Stimulated activated CD4-positive, alpha-beta T cell treated with anti-CD3 and anti-CD28 coated beads, Interleukin-12 subunit alpha, Interleukin-12 subunit beta, amount 100 ng/mL, for 24 hours (primary cell): ENCODE measurements at places on chromosomes 16 and 17.

DNA sequence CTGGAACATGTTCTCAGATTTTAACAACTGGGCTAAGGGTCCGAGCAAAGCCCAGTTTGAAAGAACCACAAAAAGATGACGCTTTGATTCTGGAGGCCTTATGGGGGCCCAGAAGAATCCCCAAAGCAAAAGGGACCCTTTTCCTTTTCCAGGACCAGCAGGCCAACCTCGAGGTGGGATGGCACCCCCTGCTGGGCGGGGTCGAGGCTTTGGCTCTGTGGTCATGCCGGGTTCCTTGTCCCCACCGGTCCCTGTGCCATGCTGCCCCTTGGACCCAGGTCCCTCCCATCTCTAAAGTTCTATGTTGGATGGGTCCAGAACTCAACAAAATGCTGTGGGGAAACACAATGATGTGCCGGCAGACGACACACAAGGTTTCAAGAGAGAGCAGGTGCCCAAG lies 30.9 kb downstream of the TMEM204 start:
- no peak for DNase-seq

DNA sequence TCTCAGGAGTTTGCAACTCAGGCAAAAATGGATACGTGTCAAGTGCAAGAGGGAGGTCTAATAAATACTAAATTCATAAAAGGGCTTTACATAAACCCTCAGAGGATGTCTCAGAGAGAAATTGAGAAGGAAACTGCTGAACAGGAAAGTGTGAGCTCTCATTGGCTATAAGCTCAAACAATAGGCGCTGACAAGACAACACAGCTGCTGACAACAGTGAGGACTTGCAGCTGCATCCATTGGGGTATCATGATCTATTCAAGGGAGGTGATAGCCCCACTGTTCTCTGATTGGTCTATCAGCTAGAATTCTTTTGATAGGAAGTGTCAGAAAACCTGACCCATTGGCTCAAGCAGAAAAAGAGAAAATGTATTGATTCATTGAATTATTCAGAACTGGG lies 187.2 kb downstream of the CBLN1 start:
- DNase-seq: no peak

GRCh38 chr17:838486-838885 lies 56.3 kb downstream of the MRM3 start:
- no peak for DNase-seq

GRCh38 chr16:48121276-48121675 lies 34.5 kb downstream of the ABCC12 start:
- no peak for DNase-seq

GRCh38 chr16:87576171-87576570 lies 26.1 kb upstream of the JPH3 start:
- no peak for DNase-seq

- DNase-seq: no peak
Observed at GRCh38 chr17:75205793-75206163, 299 bp downstream of the NUP85 start.

GRCh38 chr16:54444851-54445458 lies 158.4 kb upstream of the IRX3 start:
- no peak for DNase-seq

- no peak for DNase-seq
Observed at GRCh38 chr16:87017371-87018012, 299.7 kb downstream of the C16orf95 start.

- DNase-seq: peak; percentile 52
Observed at GRCh38 chr16:3095869-3096268, 3.2 kb downstream of the ZSCAN10 start.

DNA sequence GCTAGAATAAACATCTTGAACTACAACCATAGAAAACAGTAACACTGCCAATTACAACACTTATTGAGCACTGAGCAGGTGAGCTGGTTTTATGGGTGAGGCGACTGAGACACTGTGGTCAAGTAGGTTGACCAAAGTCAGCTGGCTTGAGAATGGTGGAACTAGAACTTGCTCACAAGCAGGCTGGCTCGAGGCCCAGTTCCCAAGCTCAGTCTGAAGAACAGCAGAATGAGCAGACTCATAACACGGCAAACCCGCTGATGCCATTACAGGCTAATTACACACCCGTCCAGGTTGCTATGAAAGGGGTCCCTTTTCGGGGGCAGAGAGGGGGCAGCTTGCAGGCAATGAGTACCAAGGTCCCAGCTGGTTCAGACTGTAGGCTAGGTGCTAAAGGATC lies 6.5 kb downstream of the ZZEF1 start:
- DNase-seq: no peak

GRCh38 chr16:23374721-23375510 lies 72.8 kb downstream of the SCNN1B start:
- DNase-seq: no peak

- no peak for DNase-seq
Observed at GRCh38 chr17:45314741-45315647, 1.8 kb downstream of the MAP3K14 start.

GRCh38 chr17:74442291-74442669 lies 10.4 kb downstream of the GPRC5C start:
- DNase-seq: no peak

- no peak for DNase-seq
Observed at GRCh38 chr17:75086496-75087181, 1.1 kb upstream of the SLC16A5 start.

- DNase-seq: no peak
Observed at GRCh38 chr17:67481808-67482207, 104.7 kb downstream of the PITPNC1 start.

GRCh38 chr17:41779954-41780353 lies 6.6 kb downstream of the JUP start:
- no peak for DNase-seq

- DNase-seq: no peak
Observed at GRCh38 chr17:79294459-79295071, 219.9 kb downstream of the ENGASE start.

- no peak for DNase-seq
Observed at GRCh38 chr17:43791589-43791988, 11.4 kb downstream of the CFAP97D1 start.

- DNase-seq: no peak
Observed at GRCh38 chr17:64133546-64134215, 3.7 kb upstream of the ERN1 start.
